ENCODE measurements at places on chromosomes 13 and 19. TPM values are rescaled to one million over a fixed set of nuclear protein-coding genes. Genes with fewer than 3 reads are reported as not detected.

DNA sequence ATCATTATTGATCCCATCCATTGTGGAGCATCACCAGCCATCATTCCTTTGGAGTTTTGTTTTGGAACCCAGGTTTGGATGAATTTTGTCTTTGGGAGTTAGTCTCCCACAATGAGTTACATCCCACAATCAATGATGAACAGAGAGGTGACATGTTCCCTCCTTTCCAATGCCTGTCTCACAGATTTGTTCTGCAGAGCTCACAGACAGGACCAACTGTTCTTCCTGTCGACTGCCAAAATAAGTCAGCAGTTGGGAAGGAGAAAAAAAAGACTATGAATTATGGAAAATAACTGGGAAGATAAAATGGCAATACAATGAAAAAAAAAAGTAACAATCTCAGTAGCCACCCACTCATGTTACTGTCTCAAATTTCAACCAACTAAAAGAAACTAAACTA, 489.1 kb downstream of the MYO16 start:
- peaks cover 2% of the 10 kb centered on the region for H3K4me1 ChIP-seq
- H3K4me3 ChIP-seq: no peak overlapping the region
- peaks cover 2% of the 10 kb centered on the region for H3K27me3 ChIP-seq
- no peak overlapping the region for H3K27ac ChIP-seq
- DNase-seq: no peak
- no peaks in the 10 kb centered on the region for H3K36me3 ChIP-seq

GRCh38 chr19:17579661-17580244, 24.3 kb downstream of the COLGALT1 start:
- peaks cover 4% of the 10 kb centered on the region for H3K4me1 ChIP-seq
- H3K27ac ChIP-seq: no peak overlapping the region
- H3K36me3 ChIP-seq: peaks cover 30% of the 10 kb centered on the region
- peaks cover 6% of the 10 kb centered on the region for H3K27me3 ChIP-seq

GRCh38 chr13:48977973-48978372, 2.3 kb downstream of the FNDC3A start:
- DNase-seq: no peak
- peaks cover 3% of the 10 kb centered on the region for H3K36me3 ChIP-seq
- no peak overlapping the region for H3K4me3 ChIP-seq
- H3K4me1 ChIP-seq: peaks cover 24% of the 10 kb centered on the region
- H3K27me3 ChIP-seq: peaks cover 16% of the 10 kb centered on the region

DNA sequence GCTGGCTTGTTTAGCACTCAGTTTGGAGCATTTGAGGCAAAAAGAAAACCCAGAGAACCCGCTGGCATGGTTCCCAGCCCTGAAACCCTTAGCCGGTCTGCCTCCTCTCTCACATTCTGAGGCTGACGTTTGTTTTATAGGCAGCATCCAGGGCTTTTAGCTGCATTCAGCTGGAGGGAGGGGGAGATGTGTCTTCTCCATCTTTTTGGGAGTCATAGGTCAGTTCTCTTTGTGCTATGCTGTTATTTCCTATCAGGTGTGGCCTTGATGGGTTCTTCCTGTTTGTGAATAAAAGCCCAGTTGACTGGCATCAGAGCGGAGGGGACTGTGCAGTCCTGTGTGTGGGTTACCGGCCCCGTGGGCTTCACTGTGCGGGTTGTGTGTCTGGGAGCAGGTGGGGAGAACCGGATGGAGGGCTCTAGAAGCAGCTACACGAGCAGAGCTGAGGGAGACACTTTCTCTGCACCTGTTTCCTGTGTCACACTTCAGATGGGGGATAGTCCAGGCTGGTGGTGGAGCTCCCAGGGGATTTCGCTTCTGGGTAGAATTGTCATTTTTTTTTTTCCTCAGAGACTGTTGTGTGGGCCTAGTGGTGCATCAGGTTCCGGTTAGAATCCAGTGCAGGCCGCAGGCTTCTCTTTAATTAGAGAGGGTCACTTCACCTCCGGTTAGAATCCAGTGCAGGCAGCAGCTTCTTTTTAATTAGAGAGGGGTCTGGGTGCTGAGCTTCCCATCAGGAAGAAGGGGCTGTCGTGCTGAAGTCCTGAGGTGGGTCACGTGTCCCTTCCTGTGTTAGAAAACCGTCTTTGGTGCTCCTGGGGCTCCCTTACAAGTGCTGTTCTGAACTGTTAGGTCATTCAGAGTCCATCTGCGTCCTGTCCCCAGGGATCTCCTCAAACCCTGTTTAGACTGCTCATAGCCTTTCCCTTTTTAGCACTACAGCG, 69.6 kb downstream of the ARHGEF7 start:
- peak overlapping the region; percentile 62 for H3K27ac ChIP-seq
- DNase-seq: no peak
- no peak overlapping the region for H3K4me3 ChIP-seq

- DNase-seq: no peak
- peaks cover 3% of the 10 kb centered on the region for H3K27me3 ChIP-seq
- H3K4me1 ChIP-seq: peaks cover 24% of the 10 kb centered on the region
- H3K27ac ChIP-seq: peak overlapping the region; percentile 72
Measured at GRCh38 chr19:17370026-17370587, 7.0 kb downstream of the PLVAP start.

- DNase-seq: no peak
- H3K36me3 ChIP-seq: peaks cover 16% of the 10 kb centered on the region
- H3K4me3 ChIP-seq: no peak overlapping the region
Measured at GRCh38 chr19:17020823-17021222, 5.8 kb downstream of the CPAMD8 start.

- DNase-seq: no peak
- no peak overlapping the region for H3K27ac ChIP-seq
- H3K4me1 ChIP-seq: no peaks in the 10 kb centered on the region
- H3K4me3 ChIP-seq: no peak overlapping the region
- peaks cover 2% of the 10 kb centered on the region for H3K27me3 ChIP-seq
Measured at GRCh38 chr13:101555610-101556009, 103.1 kb downstream of the ITGBL1 start.

DNA sequence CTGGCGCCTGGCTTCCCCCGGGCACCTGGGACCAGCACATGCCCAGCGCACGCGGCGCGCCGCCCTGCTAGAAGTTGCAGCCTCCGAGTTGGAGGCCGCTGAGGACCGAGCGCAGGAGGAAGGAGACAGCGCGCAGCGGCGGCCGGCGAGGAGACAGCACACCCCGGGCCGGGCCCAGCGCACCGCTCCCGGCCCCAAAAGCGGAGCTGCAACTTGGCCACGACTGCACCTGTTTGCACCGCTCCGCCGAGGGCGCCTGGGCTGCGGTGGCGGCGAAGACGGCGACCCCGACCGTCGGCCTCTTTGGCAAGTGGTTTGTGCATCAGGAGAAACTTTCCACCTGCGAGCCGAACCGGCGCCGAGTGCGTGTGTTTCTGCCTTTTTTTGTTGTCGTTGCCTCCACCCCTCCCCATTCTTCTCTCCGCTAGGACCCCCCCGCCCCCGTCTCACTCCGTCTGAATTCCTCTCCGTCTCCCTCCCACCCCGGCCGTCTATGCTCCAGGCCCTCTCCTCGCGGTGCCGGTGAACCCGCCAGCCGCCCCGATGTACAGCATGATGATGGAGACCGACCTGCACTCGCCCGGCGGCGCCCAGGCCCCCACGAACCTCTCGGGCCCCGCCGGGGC, at the start of gene SOX1:
Gene SOX1 (plus strand): TSS at position 34 of the 626 bp plus-strand sequence. CDS start 510 bp downstream, at position 544.
- H3K36me3 ChIP-seq: no peaks in the 10 kb centered on the region
- no peak for DNase-seq
- H3K27ac ChIP-seq: no peak within 1 kb of the TSS
- H3K27me3 ChIP-seq: peaks cover 32% of the 10 kb centered on the region

GRCh38 chr19:43620061-43621001, 902 bp upstream of the ZNF428 start:
- peak overlapping the region; percentile 89 for H3K27ac ChIP-seq
- no peak for DNase-seq

GRCh38 chr19:5621945-5622464, 571 bp downstream of the SAFB2 start:
- H3K4me1 ChIP-seq: peaks cover 48% of the 10 kb centered on the region
- peaks cover 34% of the 10 kb centered on the region for H3K36me3 ChIP-seq
- H3K27ac ChIP-seq: peak overlapping the region; percentile 97
- H3K27me3 ChIP-seq: peaks cover 23% of the 10 kb centered on the region
- H3K4me3 ChIP-seq: peak overlapping the region; percentile 100

GRCh38 chr13:98923641-98924397, 54.0 kb downstream of the DOCK9 start:
- peaks cover 5% of the 10 kb centered on the region for H3K27me3 ChIP-seq
- no peak for DNase-seq
- H3K4me1 ChIP-seq: peaks cover 54% of the 10 kb centered on the region
- H3K4me3 ChIP-seq: no peak overlapping the region

GRCh38 chr19:2391118-2391725, 31.2 kb downstream of the TMPRSS9 start:
- peak; percentile 26 for DNase-seq
- no peaks in the 10 kb centered on the region for H3K36me3 ChIP-seq
- peaks cover 5% of the 10 kb centered on the region for H3K27me3 ChIP-seq
- no peaks in the 10 kb centered on the region for H3K4me1 ChIP-seq

Gene ZNF443
- 7.3 TPM for total RNA-seq

Gene WTIP
- total RNA-seq: 17.6 TPM

Data from endothelial cell (in vitro differentiated cells).